ENCODE measurements at places on chromosomes 7 and 10. TPM values are rescaled to one million over a fixed set of nuclear protein-coding genes. Genes with fewer than 3 reads are reported as not detected.

DNA sequence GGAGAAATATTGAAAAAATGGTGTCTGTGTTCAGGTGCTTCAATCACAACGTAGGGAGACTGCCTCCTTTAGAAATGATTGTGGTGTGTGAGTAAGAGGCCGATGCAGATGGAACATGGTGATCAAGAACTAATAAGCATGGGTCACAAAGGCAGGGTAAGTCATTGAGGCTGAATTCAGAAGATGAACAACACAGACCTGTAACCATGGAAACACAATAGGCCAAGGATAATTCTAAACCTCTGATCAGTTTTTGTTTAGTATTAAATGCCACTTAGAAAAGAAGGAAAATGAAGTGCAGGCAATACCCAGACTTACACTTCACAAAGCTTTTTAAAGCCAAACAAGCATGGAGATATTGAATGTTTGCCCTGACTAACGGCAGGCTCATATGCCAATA is 32.8 kb upstream of the TAS2R16 start:
- no peak for DNase-seq
- H3K4me1 ChIP-seq, result no peaks in the 10 kb centered on the region
- H3K36me3 ChIP-seq, result no peaks in the 10 kb centered on the region
- H3K4me3 ChIP-seq, result no peak overlapping the region

- no peak for DNase-seq
- no peaks in the 10 kb centered on the region for H3K36me3 ChIP-seq
- H3K27me3 ChIP-seq, result no peaks in the 10 kb centered on the region
- H3K4me3 ChIP-seq, result no peak overlapping the region
These were observed 33.5 kb downstream of the GCC1 start for GRCh38 chr7:127551941-127552340.

DNA sequence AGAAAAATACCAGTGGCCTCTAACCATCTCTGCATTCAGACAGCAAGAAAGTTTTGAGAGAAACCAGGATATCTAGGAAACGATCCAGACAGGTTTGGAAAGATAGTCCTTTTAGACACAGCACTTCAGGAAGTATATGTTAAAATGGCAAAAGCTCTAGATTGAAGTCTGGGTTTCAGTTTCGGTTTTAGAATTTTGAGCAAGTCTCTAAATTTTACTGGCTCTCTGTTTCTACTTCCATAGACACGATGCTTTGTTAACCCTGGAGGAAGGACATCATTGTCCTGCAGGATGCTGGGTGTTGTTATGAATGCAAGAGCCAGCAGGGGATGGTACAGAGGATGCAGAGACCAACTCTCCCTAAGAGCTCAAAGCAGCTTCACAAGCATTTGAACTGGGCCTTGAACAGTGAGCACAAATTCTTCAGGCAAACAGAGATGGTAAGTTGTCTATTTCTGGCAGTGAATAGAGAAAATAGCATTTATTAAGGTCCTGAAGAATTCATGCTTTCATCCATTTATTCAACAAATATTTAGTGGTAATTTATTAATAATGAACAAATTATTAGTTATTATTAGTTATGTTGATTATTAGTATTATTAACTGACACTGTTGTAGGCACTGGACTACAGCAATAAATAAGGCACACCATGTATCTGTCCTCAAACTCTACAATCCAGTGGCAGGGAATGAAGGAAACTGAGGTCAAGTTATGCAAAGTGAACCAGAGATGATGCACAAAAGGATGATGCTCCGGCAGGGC is 152.7 kb upstream of the NRP1 start:
- H3K27me3 ChIP-seq, result no peaks in the 10 kb centered on the region
- H3K4me1 ChIP-seq, result no peaks in the 10 kb centered on the region
- no peak overlapping the region for H3K4me3 ChIP-seq
- H3K36me3 ChIP-seq, result no peaks in the 10 kb centered on the region

GRCh38 chr7:101128040-101128834 is 1.3 kb downstream of the SERPINE1 start:
- no peaks in the 10 kb centered on the region for H3K36me3 ChIP-seq
- H3K27ac ChIP-seq, result no peak overlapping the region
- peaks cover 33% of the 10 kb centered on the region for H3K4me1 ChIP-seq
- H3K4me3 ChIP-seq, result no peak overlapping the region

DNA sequence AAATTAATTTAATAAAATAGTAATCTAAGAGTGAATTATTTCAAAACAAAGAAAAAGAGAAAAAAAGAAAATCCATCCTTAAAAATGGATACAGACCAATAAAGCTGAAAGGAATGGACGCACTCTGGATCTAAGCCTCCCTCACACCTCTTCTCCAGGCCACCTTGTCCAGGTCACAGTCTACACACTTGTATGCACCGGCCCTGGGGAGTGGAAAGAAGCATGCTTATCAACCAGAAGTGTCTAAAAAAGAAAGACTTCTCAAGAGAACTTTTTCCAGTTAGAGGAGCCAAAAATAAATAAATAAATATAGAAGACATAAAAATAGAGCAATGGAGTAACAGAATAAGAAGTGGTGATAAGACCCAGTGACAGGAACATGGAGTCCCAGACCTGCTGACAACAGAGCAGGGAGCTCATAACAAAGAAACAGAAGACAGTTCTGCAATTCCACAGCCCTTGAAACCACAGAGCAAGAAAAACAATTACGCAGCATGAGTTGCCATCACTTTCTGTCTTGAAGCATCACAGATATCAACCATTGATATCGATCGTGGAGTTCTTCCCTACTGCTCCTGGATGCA is 311.7 kb upstream of the NFE2L3 start:
- peak overlapping the region; percentile 38 for H3K27ac ChIP-seq
- H3K36me3 ChIP-seq, result no peaks in the 10 kb centered on the region
- H3K4me1 ChIP-seq, result no peaks in the 10 kb centered on the region
- no peak overlapping the region for H3K4me3 ChIP-seq

DNA sequence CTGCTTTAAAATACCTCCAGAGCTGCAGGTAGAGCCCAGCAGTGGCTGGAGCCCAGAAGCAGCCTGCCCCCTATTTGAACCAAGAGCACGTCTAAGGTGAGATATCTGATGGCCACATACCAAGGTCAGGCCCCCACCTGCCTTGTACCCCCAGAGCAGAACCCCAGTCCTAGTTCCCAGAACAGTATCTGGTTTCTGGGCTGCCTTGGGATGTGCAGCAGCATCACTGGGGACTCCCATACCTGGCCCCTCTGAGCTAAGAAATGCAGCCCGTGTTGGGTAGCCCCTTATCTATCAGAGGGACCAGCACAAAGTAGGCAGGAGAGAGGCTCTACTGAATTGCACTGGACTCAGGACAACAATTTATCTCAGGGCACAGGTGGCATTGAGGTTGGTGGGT is 8.9 kb downstream of the SFTPD start:
- H3K27ac ChIP-seq, result no peak overlapping the region
- no peak for DNase-seq
- no peaks in the 10 kb centered on the region for H3K36me3 ChIP-seq
- H3K4me1 ChIP-seq, result no peaks in the 10 kb centered on the region
- H3K4me3 ChIP-seq, result no peak overlapping the region

GRCh38 chr7:8261711-8262695 is at the start of gene ICA1:
Gene ICA1, minus strand, starts transcription at chr7:8262167. Its CDS starts 26,241 bp downstream, at chr7:8235926.
- DNase-seq, result peak; percentile 90
- H3K27ac ChIP-seq, result peak within 1 kb of the TSS; percentile 87
- peak within 1 kb of the TSS; percentile 67 for H3K4me3 ChIP-seq

DNA sequence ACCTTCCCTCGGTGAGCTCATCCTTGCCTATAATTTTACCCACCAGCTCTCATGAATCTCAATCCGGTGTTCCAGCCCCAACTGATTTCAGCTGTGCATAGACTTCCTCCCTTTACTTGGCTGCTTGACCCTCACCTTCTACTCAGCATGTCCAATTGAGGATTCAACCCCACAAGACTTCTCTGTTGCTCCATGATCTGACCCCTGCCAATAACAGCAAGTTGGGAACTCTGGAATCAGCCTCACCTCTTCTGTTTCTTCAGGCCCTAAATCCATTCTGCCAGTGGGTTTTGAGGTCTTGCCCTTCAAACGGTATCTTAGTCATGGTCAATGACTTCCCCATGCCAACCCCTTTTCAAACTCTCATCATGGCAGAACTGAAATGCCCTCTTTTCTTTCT is 390.4 kb downstream of the CALN1 start:
- no peak for DNase-seq
- H3K27me3 ChIP-seq, result no peaks in the 10 kb centered on the region
- H3K36me3 ChIP-seq, result no peaks in the 10 kb centered on the region
- no peaks in the 10 kb centered on the region for H3K4me1 ChIP-seq
- H3K4me3 ChIP-seq, result no peak overlapping the region
- no peak overlapping the region for H3K27ac ChIP-seq

- H3K27me3 ChIP-seq, result no peaks in the 10 kb centered on the region
- DNase-seq, result no peak
- no peaks in the 10 kb centered on the region for H3K4me1 ChIP-seq
- no peak overlapping the region for H3K27ac ChIP-seq
These were observed 386.8 kb upstream of the POT1 start for GRCh38 chr7:125316466-125316865.

GRCh38 chr10:3931224-3931623 is 146.2 kb upstream of the KLF6 start:
- H3K27ac ChIP-seq, result no peak overlapping the region
- H3K4me3 ChIP-seq, result no peak overlapping the region
- peak; percentile 50 for DNase-seq
- peaks cover 3% of the 10 kb centered on the region for H3K4me1 ChIP-seq
- no peaks in the 10 kb centered on the region for H3K36me3 ChIP-seq

- H3K36me3 ChIP-seq, result peaks cover 35% of the 10 kb centered on the region
- no peak overlapping the region for H3K27ac ChIP-seq
- H3K4me3 ChIP-seq, result no peak overlapping the region
- no peaks in the 10 kb centered on the region for H3K27me3 ChIP-seq
- no peak for DNase-seq
These were observed 5.3 kb downstream of the ARPC1A start for GRCh38 chr7:99331002-99331401.

GRCh38 chr10:125607689-125608290 is 75.2 kb downstream of the TEX36 start:
- H3K4me1 ChIP-seq, result no peaks in the 10 kb centered on the region
- no peak overlapping the region for H3K27ac ChIP-seq
- no peaks in the 10 kb centered on the region for H3K36me3 ChIP-seq
- no peaks in the 10 kb centered on the region for H3K27me3 ChIP-seq

DNA sequence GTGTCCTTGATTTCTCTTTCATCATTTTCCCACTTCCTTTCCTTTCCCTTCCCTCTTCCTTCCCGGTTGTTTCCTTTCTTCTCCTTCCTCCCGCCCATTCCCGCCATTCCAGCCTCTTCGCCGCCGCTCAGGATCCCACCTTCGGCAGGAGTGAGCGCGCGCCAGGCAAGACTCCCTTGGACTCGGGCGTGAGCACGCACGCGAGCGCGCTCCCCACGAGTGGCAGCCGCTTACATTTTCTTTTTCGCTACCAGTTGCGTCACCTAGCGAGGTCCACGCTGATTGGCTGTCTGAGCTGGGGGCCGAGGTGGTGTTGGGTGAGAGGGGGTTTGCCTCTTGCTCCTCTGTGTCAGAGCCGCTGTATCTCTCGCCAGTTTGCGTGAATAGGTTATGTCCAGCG is 11.8 kb downstream of the ZAN start:
- no peak overlapping the region for H3K27ac ChIP-seq
- peak; percentile 73 for DNase-seq
- H3K4me1 ChIP-seq, result no peaks in the 10 kb centered on the region

- H3K4me1 ChIP-seq, result no peaks in the 10 kb centered on the region
- H3K27ac ChIP-seq, result no peak overlapping the region
- peaks cover 18% of the 10 kb centered on the region for H3K36me3 ChIP-seq
- H3K4me3 ChIP-seq, result no peak overlapping the region
These were observed 8.4 kb downstream of the NACAD start for GRCh38 chr7:45080265-45080957.

DNA sequence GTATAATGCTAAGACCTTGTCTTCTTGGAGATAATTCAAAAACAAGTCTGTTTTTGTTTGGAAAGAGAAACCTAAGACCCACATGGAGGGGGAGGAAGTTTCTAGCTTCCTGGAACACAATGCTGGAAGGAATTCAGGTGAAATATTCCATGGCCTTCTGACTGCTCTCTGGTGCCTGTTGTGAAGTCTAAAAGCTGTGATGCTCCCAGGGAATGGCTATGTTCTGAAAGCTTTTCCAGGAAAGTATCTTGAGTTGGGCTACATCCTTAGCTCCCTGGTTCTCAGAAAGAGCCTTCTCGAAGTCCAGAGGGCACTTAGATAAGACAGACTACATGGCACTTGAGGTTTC is 12.5 kb upstream of the PFKP start:
- no peaks in the 10 kb centered on the region for H3K36me3 ChIP-seq
- H3K4me3 ChIP-seq, result no peak overlapping the region
- no peaks in the 10 kb centered on the region for H3K4me1 ChIP-seq

DNA sequence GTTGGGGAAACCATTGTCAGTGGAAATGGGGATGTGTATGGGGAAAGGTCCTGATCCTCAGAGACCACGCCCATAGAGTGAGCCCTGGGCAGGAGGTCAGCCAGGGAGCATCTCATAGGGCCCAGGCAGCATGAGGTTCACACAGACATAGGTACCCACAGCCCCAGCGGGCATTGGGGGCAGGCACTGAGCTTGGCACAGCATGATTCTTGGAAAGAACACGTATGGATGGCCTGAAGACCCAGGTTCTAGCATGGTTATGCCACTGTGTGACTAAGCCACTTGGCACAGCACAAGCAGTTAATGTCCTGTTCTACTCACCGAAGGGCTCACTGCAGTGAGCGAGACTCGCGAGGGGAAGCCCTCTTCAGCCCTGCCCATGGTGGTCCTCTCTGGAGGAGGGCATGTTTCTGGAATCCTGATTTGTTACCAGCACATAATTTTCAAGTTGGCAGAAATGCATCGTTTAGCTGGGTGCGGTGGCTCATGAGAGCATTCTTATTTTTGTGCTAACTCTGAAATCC is 125.2 kb downstream of the UBE2H start:
- peaks cover 23% of the 10 kb centered on the region for H3K4me1 ChIP-seq
- H3K36me3 ChIP-seq, result no peaks in the 10 kb centered on the region
- no peak overlapping the region for H3K4me3 ChIP-seq
- no peak for DNase-seq

GRCh38 chr10:124420254-124420653 is 1.5 kb upstream of the OAT start:
- H3K4me1 ChIP-seq, result peaks cover 13% of the 10 kb centered on the region
- H3K36me3 ChIP-seq, result no peaks in the 10 kb centered on the region
- no peak for DNase-seq
- no peak overlapping the region for H3K4me3 ChIP-seq
- no peak overlapping the region for H3K27ac ChIP-seq

DNA sequence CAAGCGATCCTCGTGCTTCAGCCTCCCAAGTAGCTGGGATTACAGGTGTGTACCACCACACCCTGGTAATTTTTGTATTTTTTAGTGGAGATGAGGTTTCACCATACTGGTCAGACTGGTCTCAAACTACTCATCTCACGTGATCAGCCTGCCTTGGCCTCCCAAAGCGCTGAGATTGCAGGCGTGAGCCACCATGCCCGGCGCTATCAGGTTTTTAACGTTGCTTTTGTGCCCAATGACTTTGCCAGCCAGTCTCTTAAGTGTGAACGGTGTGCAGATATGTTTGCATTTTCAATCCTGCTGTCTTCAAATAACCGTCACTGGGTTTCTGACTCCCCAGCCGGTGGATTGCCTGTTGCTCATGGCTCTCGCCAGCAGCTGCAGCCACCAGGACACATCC is 201.8 kb upstream of the PPP2R2D start:
- no peaks in the 10 kb centered on the region for H3K4me1 ChIP-seq
- no peak overlapping the region for H3K27ac ChIP-seq
- H3K36me3 ChIP-seq, result no peaks in the 10 kb centered on the region
- no peak overlapping the region for H3K4me3 ChIP-seq
- peaks cover 2% of the 10 kb centered on the region for H3K27me3 ChIP-seq

The CDK14 gene
- 47.2 TPM for total RNA-seq

The GAD2 gene
- total RNA-seq, result not detected

The SPDYE9 gene
- total RNA-seq, result not detected

The DNA2 gene
- total RNA-seq, result 5.2 TPM

The CHAT gene
- total RNA-seq, result not detected

The SFR1 gene
- 5.5 TPM for total RNA-seq

Measured in upper lobe of right lung (tissue), 1 donor.